Stomach (tissue), 19 donors: ENCODE measurements at places on chromosomes 7 and 10. TPM values are rescaled to one million over a fixed set of nuclear protein-coding genes. Genes with fewer than 3 reads are reported as not detected.

TMEM213 gene
- not detected for total RNA-seq

FOXP2 gene
- 17.4 TPM for total RNA-seq

SEMA3E gene
- 9.2 TPM for total RNA-seq

SPAM1 gene
- not detected for total RNA-seq
